GM12864 (cell line): ENCODE measurements at places on chromosomes 3 and 15.
A peak's percentile ranks its signal among the peaks of the same experiment; 100 is the strongest.

- no peak for DNase-seq
Measured at GRCh38 chr3:2354702-2355101, 256.0 kb downstream of the CNTN4 start.

- DNase-seq: no peak
Measured at GRCh38 chr3:144107923-144108322, 136.3 kb downstream of the DIPK2A start.

- peak; percentile 18 for DNase-seq
Measured at GRCh38 chr3:171566803-171567422, 106.7 kb upstream of the TNIK start.

DNA sequence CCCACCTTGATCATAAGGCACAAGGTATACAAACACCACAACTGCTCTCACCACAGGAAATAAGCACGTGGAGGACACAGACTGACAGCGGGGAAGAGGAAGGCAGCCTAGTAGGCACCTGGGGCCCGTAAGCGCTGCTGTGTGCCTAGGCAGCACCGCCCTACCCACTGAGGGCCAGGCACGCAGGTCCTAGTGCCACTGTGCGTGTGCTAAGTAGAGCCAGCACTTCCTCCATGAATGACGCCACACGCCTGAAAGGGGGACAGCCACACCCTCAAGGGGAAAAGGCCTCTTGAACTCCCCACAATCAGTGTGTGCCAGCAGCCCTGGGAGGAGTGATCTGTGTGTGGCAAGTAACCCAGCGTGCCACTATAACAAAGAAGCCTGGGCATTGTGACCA, 73.0 kb downstream of the ATP1B3 start:
- DNase-seq: no peak

- no peak for DNase-seq
Measured at GRCh38 chr3:50263478-50264382, 5.2 kb upstream of the SEMA3B start.

DNA sequence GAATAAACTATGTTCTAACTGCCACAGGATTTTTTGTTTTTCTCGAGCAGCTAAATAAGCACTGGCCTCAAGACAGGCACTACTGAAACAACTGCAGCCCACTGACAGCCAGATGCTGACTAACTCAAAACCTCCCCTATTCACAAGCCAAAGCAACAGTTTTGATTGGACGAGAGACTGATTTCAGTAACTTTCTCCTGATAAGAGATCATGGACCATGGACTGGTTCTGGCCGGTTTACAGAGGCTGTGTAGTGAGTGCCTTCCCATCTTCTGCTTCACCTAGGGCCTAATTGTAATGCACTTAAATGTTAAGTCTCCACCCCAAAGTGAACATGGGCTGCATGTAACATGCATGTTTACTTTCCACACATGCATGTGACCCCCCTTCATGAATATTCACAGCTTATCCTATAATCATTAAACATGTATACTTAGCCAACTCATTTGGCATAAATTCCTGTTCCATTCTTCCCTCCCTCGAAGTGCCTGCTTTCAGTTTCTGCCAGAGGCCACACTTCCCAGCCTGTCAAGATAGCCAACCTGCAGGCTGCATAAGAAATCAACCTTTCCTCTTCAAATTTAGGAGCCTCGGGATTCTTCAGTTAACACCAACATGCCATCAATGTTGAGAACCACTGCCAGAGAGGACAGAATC, 108.2 kb downstream of the ULK4 start:
- DNase-seq: no peak

DNA sequence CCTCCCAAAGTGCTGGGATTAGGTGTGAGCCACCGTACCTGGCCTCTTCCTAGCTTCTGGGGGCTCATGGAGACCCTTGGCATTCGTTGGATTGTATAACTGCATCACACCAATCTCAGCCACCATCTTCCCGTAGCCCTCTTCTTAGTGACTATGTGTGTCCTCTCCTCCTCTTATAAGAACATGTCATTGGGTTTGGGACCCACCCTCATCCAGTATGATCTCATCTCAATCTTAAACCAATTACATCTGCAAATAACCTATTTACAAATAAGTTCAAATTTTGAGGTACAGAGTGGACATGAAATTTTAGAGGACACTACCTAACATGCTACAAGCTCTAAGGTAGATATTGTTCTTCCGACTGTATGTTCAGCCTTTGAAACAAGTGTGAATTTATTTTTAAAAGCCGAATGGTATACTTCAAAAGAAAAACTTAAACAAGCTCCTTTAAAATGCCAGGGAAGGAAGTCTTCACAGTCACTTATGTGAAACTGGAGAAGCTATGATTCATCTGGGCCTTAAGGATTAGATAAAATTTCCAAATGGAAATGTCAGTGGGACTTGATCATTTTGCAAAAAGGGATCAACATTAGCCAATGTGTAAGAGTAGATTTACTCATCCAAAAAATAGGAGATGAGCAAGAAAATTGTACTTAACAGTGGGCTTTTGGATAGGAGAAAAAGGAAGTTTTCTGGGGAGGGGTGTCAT, 225.7 kb downstream of the MEX3B start:
- DNase-seq: no peak
